ENCODE measurements at places on chromosomes 3 and 15.

DNA sequence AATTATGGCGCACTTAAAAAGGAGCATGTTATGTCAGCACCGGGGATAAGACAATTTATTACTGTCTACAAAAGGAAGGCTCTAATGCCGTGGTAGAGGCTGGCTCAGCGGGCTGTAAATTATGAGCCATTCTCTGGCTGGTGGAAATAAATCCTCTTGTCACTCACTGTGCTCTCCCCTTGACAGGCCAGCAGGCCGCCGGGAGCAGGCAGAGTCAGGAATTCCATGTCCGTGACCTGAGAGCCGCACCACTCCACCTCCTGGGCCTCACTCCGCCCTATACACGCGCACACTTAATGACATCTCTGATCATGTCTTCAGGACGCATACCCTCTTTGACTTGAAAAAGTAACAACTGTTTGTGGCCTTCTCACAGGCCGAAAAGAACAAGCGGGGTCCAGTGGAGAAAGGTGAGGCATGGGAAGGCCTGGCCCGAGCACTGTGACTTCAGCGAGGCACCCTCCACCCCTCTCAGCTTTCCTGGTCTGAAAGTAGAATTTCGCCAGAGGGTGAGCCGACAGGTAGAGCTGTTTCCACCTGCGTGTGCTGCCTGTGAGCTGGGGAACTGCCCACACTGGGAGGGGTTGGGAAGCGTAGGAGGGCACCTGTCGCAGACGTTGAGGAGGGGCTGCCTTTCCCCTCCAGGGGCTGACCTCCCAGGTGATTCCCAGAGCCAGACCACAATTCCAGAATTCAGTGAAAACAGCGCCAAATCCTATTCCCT lies 13.2 kb upstream of the PCSK6 start:
- no peak for DNase-seq

- DNase-seq, result no peak
Observed at GRCh38 chr3:184688251-184688881, 23.5 kb downstream of the MAGEF1 start.

- DNase-seq, result no peak
Observed at GRCh38 chr3:20576228-20576627, 390.2 kb upstream of the SGO1 start.

GRCh38 chr15:77577366-77577950 lies 55.3 kb downstream of the LINGO1 start:
- DNase-seq, result no peak

DNA sequence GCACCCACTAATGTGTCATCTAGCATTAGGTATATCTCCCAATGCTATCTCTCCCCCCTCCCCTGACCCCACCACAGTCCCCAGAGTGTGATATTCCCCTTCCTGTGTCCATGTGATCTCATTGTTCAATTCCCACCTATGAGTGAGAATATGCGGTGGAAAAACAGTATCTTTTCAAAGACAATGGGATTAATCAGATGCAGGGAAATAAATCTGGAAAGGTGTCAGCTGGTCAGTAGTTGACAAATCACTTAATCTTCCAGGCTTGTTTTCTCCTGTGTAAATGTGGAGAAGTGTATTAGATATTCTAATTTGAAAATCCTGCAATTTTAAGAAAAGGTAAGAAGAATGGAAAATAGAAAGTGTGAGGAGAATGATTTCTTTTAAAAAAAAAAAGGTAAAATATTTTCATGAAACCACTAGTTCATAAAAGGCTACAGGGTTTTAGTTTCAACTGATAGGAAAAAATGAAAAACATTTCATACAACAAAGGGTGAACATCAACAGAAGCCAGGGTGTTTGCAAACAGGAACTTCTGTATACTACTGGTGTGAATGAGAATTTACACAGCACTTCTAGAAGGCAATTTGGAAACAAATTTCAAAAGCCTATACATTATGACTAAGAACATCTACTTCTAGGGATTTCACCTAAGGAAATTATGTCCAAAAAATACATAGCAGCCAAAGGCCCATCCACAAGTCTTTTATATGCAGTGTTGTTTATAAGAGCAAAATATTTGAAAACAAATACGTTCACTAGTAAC lies 113.5 kb downstream of the CBLB start:
- DNase-seq, result peak; percentile 34

GRCh38 chr15:32736701-32737061 lies 18.9 kb downstream of the GREM1 start:
- no peak for DNase-seq

DNA sequence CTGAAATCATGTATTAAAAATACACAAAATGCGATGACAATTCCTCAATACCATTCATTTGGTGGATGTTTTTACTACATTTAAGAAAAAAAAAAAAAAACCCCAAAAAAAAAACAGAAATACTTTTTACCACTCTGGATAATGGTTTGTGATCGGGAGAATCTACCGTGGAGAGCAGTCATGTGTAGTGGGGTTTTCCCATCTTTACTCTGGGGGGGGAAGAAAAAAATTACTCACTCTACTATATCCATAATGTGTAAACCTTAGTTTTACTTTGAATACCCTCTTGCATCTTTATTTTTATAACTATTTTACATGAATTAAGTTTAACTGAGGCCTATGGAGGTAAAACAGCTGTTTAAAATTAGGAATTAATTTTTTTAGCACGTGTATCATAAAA lies 83.3 kb downstream of the ANKRD28 start:
- DNase-seq, result no peak

DNA sequence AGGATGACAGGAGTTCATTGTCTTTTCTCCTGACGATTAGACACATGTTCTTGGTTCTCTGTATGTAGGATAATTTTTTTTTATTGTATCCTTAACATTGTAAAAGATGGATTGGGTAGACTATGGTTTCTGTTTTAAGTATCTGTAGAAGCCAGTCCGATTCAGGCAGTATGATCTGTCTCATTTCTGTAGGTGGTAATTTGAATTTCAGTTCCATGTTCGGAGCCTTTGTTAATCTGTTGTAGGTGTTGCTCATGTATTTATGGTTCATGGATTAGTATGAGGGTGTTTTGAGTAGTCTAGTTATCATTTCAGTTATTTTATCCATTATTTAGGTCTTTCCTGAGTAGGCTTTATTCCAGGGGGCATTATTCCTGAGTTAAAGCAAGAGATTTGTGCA lies 32.4 kb upstream of the MME start:
- no peak for DNase-seq

DNA sequence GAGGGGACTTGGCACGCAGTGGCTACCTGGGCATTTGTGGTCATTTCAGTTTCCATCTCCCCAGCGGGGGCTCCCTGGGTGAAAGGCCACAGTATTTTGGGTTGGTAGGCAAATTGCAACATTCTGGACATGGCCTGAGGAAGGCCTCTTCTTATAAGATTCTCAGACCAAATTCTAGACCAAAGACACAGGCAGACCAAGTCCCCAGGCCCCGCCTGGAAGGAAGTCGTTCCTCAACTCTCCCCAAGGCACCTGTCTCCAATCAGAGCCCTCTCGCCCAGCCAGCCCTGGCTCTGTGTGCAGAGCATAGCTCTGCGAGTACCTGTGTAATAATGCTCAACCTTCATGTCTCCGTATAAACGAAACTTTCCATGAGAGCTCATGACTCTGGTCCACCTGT lies 53.1 kb downstream of the GRIP2 start:
- no peak for DNase-seq

GRCh38 chr15:50744601-50745000 lies 20.9 kb downstream of the SPPL2A start:
- no peak for DNase-seq

DNA sequence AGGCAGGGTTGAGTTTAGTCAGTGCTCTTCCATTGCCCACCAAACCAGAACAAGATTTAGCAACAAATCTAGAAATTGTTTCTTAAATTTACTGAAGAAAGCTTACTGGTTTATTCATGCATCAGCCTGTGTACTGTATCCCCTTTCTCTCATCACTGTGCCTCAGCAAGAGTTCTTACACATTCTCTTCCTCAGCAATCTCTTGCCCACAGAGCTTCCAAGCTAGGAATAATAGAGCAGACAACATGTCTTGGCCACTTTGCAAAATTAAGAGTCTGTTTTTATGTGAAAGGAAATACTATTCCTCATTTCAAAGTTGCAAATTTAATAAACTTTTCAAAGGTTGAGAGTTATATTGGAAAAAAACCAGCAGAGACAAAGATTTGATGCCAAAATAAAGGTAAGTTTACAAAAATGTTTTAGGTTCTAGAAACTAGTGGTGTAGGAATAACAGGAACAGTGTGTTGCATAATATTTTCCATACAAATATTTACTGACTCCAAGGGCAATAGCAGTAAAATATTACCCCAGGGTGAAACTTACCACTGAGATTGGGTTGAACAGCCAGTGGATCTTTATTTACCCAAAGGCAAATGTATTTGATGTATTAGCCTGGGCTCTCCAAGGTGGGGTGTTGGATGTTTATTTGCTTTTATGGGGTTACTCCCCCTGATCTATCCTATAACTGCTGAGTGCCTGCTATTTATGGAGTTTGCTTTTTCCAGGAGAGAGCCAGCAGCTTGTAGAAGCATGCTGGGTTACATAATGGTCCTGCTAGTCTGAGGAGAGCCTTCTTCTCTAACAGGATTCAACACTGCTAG lies 276.7 kb downstream of the ADAMTSL3 start:
- DNase-seq, result no peak

Measured in CD4-positive, alpha-beta T cell treated with Interferon alpha-2 for 1 hour (primary cell).